ENCODE measurements at places on chromosomes 2 and 18.

- DNase-seq: no peak
Measured at GRCh38 chr2:54675738-54676137, 47.7 kb upstream of the EML6 start.

- no peak for DNase-seq
Measured at GRCh38 chr2:239177908-239178307, 222.9 kb downstream of the HDAC4 start.

DNA sequence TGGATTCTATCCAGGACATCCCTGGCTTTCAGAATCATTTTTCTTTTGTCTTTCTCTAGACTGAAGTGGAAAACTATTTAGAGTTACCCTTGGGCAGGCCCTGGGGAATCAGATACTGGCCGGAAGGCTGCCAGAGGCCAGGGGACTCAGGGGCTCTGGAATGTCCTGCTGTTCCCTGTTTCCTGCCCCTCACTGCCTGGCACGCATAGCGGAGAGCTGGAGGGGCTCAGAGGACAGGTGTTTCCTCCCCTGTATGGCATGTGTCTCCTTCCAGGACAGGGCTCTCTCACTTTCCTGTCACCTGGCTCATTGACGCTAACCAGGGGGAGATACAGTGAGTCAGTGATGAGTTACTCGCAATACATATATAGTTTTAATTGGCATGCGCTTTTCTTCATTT is 38.8 kb downstream of the DYSF start:
- DNase-seq: no peak

- no peak for DNase-seq
Measured at GRCh38 chr2:197079832-197080555, 153.5 kb upstream of the PGAP1 start.

All from right kidney (tissue), 9 donors.